ENCODE measurements at places on chromosomes 6 and 20. TPM values are rescaled to one million over a fixed set of nuclear protein-coding genes. Genes with fewer than 3 reads are reported as not detected.

Gene KPNA5
- 35.0 TPM for total RNA-seq

Gene ZBTB46
- 0.11 TPM for total RNA-seq

Gene MAK
- not detected for total RNA-seq

DNA sequence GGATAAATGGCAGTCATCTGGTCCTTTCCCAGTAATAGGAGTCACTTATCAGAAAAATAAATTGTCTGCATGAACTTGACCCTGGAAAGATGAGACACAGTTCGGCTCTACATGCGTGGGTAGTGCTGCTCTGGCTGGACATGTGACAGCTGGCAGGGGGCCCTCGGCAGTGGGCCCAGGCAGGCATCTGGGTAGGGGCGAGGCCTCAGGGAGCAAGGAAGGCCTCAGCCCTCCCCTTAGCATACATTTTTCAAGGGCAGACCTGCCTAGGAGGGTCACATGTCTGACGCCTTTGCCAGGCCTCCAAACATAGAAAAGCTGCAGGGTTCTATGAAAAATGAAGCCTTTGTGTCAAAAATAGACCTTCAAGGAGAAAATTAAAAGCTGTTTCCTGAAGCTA is 12.8 kb upstream of the ILRUN start:
- DNase-seq = no peak

DNA sequence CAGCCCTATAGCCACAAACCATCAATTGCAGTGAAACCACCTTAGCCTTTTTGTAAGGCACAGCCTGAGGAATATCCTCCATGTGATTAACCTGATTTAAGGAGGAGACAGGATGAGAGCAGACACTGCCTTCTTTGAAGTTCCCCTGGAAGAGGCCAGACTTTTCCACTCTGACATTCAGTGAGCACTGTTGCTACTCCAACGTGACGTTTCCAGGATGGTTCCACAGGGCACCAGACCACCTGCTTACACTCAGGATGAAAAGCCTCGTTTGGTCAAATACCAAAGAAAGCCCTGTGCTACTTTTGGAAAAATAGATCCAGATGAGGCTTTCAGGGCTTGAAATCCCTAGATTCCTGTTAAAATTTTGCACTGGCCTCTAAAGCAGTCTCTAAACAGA is 1102.1 kb upstream of the FLRT3 start:
- DNase-seq = no peak

DNA sequence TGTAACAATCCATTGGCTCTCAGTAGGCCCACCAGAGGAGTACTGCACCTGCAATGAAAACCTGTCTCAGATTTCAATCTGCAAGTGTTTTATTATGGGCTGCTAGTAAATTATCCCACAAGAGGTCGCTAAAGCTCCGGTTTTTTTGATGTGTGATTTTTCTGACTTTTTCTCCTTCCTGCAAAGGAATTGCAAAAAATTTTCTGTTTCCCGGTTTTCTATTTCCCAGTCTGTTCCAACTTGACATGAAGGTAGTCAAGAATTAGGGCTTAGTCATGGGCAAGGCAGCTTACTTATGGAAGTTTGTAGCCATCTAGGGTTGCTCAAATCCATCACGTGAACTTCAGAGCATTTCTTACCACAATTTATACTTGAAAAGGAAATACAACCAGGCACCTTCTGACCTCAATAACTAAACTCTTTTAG is 38.5 kb upstream of the AHI1 start:
- no peak for DNase-seq

- DNase-seq = no peak
Measured at GRCh38 chr6:79422666-79423065, 114.6 kb downstream of the LCA5 start.

DNA sequence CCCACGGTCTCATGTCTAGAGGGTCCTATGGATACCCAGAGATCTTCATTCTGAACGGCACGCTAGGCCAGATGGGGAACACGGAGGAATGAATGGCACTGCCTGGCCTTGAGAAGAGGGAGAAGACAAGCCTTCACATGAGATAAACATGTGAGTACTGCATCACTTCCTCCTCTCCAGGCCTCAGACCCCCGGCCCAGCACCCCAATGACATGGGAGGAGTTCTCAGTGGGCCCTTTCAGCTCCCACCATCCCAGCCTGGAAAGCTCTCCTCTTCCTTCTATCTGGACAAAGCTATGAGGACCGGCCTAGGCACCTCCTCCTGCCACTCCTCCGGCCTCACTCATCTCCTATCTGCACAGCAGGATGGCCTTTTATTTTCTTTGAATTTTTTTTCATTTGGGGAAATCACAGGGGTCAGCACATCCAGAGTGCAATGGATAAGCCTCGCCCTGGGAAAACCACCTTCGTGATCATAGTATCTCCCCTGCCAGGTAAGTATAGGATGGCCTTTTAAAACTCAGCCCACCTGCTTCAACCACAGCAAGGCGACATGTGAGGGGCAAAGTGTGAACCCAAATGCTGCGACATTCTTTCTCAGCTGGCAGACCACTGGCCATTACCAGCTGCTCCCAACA is 39.2 kb upstream of the CDKN1A start:
- no peak for DNase-seq

Gene PAK5
- total RNA-seq = not detected
